ENCODE measurements at places on chromosomes 6 and 20. TPM values are rescaled to one million over a fixed set of nuclear protein-coding genes. Genes with fewer than 3 reads are reported as not detected.

GRCh38 chr6:136551103-136551502 is 881 bp upstream of the MAP7 start:
- no peak for DNase-seq
- no peak overlapping the region for H3K4me3 ChIP-seq
- H3K4me1 ChIP-seq: no peaks in the 10 kb centered on the region
- H3K36me3 ChIP-seq: no peaks in the 10 kb centered on the region
- peaks cover 16% of the 10 kb centered on the region for H3K27me3 ChIP-seq

DNA sequence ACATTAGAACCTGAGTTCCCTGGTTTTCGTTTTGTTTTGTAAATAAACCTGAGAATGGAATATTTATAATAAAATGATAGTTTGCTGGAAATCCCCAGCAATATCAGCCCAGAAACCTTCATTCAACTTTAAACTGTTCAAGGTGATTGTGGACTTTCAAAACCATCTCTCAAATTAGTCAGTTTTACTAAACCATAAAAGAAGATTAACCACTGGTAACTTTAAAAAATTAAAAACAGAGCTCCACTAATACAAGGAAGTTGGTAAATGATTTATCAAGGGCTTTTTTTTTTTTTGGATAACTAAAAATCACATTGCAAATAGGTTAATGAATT is 10.0 kb downstream of the MBOAT1 start:
- H3K36me3 ChIP-seq: no peaks in the 10 kb centered on the region
- H3K4me3 ChIP-seq: no peak overlapping the region
- H3K4me1 ChIP-seq: no peaks in the 10 kb centered on the region
- no peak for DNase-seq
- no peaks in the 10 kb centered on the region for H3K27me3 ChIP-seq

DNA sequence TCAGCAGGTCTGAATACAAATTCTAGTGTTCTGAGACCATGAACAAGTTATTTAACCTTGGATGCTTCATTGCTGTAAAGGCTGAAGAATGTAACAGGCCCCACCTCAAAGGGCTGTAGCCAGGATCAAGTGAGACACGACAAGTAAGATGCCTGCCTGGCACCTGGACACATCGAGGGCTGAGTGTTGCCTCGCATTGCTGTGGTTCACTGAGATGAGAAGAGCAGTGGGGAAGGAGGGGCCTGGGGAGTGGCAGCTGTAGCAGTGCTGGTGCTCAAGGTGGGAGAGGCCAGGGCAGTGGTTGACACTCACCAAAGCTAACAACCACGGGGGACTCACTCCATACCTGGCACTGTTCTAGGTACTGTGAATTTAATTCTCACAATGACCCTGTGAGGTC is 187.8 kb downstream of the KIF16B start:
- no peaks in the 10 kb centered on the region for H3K27me3 ChIP-seq
- no peaks in the 10 kb centered on the region for H3K4me1 ChIP-seq
- no peak overlapping the region for H3K27ac ChIP-seq
- H3K4me3 ChIP-seq: no peak overlapping the region
- no peak for DNase-seq

DNA sequence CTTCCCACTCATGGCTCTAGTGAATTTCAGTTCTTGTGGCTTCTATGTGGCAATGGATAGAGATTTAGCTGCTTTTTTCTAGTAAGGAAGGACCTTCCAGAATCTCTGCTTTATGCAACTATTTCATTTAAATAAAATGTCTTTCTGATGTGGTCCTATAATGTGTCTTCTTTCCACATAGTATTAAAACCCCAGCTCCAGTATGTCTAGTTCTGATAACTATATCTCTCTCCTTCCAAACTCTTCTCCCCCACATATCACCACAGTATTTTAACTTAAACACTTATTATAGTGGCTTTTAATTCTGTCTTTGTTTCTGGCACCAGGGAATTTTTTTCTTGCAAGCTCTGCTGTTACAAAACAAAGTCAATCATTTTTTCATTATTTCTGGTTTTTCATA is 40.6 kb upstream of the SUMO4 start:
- H3K4me1 ChIP-seq: no peaks in the 10 kb centered on the region
- no peak overlapping the region for H3K4me3 ChIP-seq
- no peak overlapping the region for H3K27ac ChIP-seq
- DNase-seq: no peak
- H3K36me3 ChIP-seq: no peaks in the 10 kb centered on the region

NEDD9 gene
- total RNA-seq: 0.71 TPM

- no peaks in the 10 kb centered on the region for H3K27me3 ChIP-seq
- no peak for DNase-seq
- no peak overlapping the region for H3K27ac ChIP-seq
- H3K4me1 ChIP-seq: no peaks in the 10 kb centered on the region
- H3K36me3 ChIP-seq: no peaks in the 10 kb centered on the region
Measured at GRCh38 chr6:19525673-19526072, 311.5 kb upstream of the ID4 start.

DNA sequence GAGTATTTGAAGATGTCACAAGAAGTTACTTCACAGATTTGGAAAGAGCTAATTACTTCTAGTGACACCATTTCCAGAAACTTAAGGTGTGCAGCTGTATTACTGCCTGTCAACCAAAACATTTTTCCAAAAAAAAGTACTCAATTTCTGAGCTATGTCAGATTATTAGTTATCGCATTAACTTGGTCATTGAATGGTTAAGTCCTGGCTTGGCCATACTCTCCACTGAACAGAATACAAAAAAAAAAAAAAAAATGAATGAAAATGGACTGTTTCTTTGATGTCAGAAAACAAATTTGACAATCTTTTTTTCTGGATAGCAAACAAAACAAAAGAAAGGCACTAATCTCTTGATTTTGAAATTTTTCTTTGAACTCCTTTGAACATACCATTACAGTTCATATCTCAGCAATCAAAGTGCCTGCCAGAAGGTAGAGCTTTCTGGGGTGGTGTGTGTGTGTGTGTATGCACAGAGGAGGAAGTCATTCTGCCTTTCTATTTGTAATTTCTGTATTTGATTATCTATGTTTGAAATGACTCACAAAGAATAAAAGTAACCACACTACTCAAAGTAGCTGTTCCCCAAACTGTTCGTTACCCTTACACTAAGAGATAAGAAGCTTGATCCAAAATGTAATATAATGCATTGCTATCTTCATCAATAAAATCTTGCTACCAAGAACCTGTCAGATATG is 210.8 kb upstream of the FUT9 start:
- H3K27me3 ChIP-seq: no peaks in the 10 kb centered on the region
- H3K27ac ChIP-seq: no peak overlapping the region
- DNase-seq: no peak

MRPL14 gene
- total RNA-seq: 73.0 TPM

- H3K27ac ChIP-seq: no peak overlapping the region
- DNase-seq: no peak
- H3K4me1 ChIP-seq: peaks cover 15% of the 10 kb centered on the region
Measured at GRCh38 chr20:48057251-48057650, 272.0 kb upstream of the SULF2 start.

EEF1A2 gene
- 0.76 TPM for total RNA-seq

DNA sequence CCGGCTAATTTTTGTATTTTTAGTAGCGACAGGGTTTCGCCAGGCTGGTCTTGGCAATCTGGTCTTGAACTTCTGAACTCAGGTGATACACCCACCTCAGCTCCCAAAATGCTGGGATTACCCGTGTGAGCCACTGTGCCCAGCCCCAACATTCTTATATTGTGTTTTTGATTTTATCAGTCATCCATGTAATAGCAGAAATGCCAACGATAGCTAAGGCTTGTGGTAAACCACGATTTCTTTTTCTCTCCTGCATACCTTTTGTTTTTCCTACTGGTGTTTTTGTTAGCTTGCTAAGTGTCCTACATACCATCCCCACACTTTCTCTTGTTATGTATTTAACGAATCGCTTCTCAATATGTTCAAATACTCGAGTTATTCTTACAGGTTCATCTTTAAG is 12.1 kb downstream of the PHACTR2 start:
- no peak for DNase-seq
- H3K27ac ChIP-seq: no peak overlapping the region
- H3K27me3 ChIP-seq: no peaks in the 10 kb centered on the region
- H3K4me3 ChIP-seq: no peak overlapping the region
- peaks cover 15% of the 10 kb centered on the region for H3K4me1 ChIP-seq

DNA sequence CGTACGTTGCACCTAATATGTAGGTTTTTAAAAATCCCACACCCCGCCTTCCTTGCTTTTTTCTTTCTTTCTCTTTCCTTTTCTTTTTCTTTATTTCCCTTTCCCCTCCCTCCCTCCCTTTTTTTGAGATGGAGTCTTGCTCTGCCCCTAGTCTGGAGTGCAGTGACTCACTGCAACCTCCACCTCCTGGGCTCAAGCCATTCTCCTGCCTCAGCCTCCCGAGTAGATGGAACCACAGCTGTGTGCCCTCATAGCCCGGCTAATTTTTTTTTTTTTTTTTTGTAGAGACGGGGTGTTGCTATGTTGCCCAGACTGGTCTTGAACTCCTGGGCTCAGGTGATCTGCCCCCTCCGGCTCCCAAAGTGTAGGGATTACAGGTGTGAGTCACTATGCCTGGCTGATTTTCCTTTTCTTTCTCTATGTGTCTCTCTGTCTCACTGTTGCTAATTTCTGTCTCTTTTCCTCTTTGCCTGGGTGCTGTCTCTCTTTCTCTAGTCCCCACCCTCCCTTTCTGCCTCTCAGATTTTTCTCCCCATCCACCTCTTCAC is 61.2 kb downstream of the SRC start:
- no peak for DNase-seq
- H3K4me3 ChIP-seq: peak overlapping the region; percentile 29
- no peak overlapping the region for H3K27ac ChIP-seq
- H3K4me1 ChIP-seq: peaks cover 20% of the 10 kb centered on the region
- no peaks in the 10 kb centered on the region for H3K36me3 ChIP-seq

DNA sequence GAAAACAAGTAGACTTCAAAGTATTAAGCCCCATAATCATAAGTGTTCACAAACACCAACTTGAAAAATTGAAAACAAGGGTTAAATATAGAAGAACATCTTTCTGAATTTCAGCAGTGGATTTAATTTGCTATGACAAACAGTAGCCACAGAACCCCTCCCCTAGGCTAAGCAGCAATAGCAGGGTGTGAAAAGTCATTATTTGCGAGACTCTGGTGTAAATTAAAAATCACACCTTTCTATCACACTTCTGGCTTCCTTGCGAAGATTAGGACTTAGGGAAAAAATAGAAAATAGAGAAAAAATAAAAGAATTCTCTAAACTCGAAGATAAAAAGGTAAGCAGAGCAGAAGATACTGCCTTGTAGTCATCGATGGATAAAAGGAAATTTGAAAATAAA is 6.1 kb downstream of the SAMD3 start:
- H3K4me3 ChIP-seq: no peak overlapping the region
- H3K27me3 ChIP-seq: no peaks in the 10 kb centered on the region
- no peak for DNase-seq
- H3K4me1 ChIP-seq: no peaks in the 10 kb centered on the region
- H3K36me3 ChIP-seq: no peaks in the 10 kb centered on the region

FAM83D gene
- total RNA-seq: 87.9 TPM

DNA sequence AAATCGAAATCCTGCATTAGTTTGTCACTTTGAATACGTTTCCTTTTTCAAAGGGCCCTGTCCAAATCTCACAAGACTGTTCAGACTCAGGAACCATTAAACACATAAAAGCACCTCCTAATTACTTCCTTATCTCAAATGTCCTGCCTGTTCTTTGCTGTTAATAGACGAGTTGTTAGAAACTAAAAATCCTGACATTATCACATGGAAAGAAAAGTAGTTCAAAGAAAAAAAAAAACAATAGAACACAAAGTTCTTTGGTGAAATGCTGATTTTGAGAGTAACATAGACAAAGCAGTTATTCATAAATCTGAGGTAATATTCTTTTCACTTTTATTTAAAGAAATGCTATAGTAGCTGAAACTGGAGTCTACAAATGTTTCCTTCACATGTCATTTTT is 12.1 kb upstream of the TAB2 start:
- no peak overlapping the region for H3K4me3 ChIP-seq
- H3K27me3 ChIP-seq: peaks cover 4% of the 10 kb centered on the region
- H3K36me3 ChIP-seq: no peaks in the 10 kb centered on the region
- H3K4me1 ChIP-seq: 0 out of 2 replicates have a peak, but pooled peaks cover 3% of the 10 kb centered on the region

GABRR1 gene
- 0.26 TPM for total RNA-seq
